Spleen (tissue), 13 donors: ENCODE measurements at places on chromosomes 12 and 14. TPM values are rescaled to one million over a fixed set of nuclear protein-coding genes. Genes with fewer than 3 reads are reported as not detected.

GRCh38 chr12:24823808-24824515, 124.9 kb downstream of the BCAT1 start:
- DNase-seq, result no peak

- no peak for DNase-seq
Observed at GRCh38 chr14:77111021-77111420, 13.0 kb downstream of the CIPC start.

DNA sequence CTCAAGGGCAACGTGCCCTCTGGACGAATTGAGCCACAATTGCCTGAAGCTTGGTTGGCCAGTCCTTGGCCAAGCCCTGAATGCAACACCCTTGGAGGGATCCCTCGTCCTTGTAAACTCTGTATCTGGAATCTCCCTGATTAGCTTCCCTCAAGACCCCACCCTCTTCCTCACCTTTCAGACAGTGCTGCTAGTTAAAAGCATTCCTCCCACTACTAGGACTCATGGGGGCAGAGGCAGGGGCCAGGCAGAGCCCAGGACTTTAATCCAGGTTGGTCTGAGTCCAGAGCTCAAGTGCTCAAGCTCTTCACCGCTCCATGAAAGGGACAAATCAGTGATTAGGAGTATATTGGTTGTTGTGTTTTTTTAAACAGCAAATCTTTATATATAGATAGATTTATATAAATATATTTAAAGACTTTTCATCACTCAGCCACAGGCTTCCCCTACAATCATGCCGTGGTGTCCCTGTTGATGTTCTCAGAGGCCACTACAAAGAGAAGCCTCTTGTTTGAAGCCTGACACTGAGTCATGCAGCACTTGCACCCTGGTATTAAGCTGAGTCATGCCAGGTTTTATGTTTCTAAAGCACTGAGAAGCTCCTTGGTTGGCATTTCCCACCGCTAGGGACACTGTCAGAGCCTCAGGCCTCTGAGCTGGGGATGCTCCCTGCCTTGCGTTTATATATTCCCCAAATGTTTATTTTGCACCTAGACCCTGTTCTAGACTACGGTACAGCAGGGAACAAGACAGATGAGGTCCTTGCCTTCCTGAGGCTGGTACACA, 53.8 kb upstream of the GSC start:
- no peak for DNase-seq

The HCAR2 gene
- polyA plus RNA-seq, result 1.8 TPM

DNA sequence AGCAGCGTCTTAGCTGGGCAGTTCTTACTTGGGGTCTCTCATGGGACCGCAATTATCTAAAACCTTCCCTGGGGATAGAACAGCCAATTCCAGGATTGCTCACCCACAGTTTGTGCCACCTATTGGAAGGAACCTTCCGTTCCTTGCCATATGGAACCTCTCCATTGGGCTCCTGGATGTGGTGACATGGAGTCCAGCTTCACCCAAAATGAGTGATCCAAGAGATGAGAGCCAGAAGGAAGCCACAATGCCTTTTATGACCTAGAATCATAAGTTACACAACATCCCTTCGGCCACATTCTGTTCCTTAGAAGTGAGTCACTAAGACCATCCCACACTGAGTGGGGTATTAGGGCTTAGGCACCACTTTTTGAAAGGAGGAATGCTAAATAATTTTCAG, 164.4 kb downstream of the FBXL14 start:
- DNase-seq, result no peak

DNA sequence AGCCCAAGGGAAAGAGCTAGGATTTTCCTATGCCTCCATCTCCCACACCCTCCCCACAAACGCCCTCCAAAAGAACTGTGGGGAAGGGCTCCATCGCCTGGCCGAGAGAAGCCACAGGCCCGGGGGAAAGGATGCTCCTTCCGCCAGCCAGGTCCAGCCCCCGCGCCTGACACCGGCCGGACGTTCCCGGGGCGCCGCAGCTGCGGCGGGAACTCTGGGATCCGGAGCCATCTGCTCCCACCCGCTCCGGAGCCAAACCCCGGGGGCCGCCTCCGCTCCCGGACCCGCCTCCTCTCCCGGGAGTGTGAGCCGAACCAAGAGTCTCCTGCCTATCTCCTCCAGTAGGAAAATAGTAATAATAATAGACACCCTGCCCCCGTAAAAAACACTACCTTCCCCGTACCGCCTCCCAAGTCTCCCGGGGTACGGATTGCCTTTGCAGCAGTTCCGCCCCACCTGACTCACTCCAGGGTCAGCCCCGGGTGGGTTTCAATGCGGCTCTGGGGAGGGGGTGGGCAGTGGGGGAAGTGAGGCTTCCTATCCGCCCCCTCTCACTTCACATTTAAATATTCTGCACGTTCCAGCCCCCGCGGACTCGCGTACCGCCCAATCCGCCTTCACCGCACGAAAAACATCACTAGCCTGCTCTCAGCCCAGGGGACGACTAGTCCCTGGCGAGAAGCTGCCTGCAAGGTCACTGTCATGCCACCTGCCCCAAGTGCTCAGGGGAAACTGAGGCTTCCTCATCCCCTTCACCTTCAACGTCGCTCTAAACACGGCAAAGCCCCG, 2.4 kb downstream of the AGAP2 start:
- peak; percentile 58 for DNase-seq

GRCh38 chr14:22519877-22520685, 68.9 kb downstream of the DAD1 start:
- no peak for DNase-seq

The VWF gene
- 38.6 TPM for polyA plus RNA-seq

GRCh38 chr12:31479516-31480210, 111.3 kb downstream of the DENND5B start:
- DNase-seq, result no peak

The KRT2 gene
- polyA plus RNA-seq, result 0.42 TPM

GRCh38 chr12:125330645-125331341, 265.6 kb downstream of the AACS start:
- DNase-seq, result peak; percentile 84

The CMA1 gene
- not detected for polyA plus RNA-seq

GRCh38 chr12:820336-820735, 68.0 kb downstream of the WNK1 start:
- no peak for DNase-seq

- DNase-seq, result no peak
Observed at GRCh38 chr14:90726656-90727055, 89.6 kb downstream of the TTC7B start.

The FAM181A gene
- not detected for polyA plus RNA-seq

- no peak for DNase-seq
Observed at GRCh38 chr12:3219233-3219632, 142.1 kb downstream of the TSPAN9 start.

- no peak for DNase-seq
Observed at GRCh38 chr12:101876322-101876860, 989 bp upstream of the DRAM1 start.

DNA sequence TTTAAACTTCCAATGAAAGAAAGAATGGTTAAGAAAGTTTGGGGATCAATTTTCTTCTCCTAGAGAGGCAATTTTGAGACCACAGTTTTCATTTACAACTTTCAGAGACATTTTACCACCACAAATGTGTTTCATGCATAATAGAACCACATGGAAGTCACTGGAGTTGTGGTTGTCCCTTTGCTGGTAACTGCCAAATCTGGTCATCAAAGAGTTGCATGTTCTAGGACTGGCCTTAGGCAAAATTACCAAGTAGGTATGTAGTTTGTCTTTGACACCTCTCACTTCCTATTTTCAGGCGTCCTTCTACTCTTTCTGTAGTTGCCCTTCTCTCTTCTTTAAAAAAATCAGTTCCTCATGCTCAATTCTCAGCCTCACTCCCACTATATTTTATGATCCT, 54.3 kb upstream of the TMX1 start:
- DNase-seq, result no peak

The RIN3 gene
- polyA plus RNA-seq, result 17.2 TPM

The COX8C gene
- not detected for polyA plus RNA-seq

GRCh38 chr12:25320123-25321006, 69.6 kb upstream of the KRAS start:
- no peak for DNase-seq

DNA sequence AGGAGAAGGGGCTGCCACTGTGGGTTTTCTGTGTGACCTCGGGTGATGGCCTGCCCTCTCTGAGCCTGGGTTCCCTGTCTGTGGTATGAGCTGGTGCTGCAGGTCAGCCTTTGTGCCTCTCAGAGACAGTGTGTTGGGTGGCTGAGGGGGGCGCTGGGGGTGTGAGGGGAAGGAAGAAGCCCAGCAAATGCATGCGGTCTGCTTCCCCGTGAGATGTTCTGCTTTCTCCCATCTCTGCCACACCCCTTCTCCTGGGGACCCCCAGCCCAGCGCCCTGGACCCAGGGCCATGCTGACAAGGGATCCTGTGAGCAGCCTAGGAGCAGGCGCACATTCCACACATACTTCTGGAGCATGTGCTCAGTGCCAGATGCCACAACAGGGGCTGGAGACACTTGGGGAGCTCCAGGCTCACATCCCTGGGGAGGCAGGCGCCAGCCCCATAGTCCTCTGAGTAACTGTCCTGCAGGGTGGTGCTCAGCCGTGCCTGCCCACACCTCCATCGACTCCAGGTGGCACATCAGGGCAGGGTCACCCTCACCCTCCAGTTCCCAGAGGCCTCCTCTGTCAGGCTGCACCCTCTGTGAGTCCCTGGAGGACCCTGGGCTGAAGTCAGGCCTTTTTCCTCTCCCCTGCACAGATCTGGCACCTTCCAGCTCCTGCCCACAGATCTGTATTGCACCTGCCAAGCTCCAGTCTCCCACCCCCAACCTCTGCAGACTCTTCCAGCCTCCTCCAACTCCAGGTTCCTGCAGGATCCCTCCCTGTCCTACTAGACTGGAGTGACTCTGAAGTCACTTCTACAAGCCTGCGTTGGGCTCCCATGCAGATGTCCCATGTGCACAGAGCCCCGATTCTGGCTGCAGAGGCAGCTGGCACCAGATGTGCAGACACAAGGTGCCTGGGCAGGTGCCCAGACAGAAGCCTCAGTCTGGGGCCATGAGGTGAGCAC, 205.6 kb downstream of the KIF26A start:
- no peak for DNase-seq

The SLC17A8 gene
- not detected for polyA plus RNA-seq

GRCh38 chr14:71355324-71356201, 448.3 kb downstream of the PCNX1 start:
- DNase-seq, result no peak

DNA sequence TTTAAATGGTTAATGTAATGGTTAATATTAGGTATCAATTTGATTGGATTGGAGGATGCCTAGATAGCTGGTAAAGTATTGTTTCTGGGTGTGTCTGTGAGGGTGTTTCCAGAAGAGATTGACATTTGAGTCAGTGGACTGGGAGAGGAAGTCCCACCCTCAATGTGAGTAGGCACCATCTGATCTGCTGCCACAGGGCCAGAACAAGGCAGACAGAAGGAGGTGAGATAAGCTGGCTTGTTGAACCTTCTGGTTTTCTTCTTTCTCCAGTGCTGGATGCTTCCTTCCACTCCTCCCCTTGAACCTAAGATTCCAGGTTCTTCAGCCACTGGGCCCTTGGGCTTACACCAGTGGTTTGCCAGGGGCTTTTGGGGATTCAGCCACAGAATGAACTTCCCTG, 756.5 kb upstream of the LRFN5 start:
- no peak for DNase-seq

DNA sequence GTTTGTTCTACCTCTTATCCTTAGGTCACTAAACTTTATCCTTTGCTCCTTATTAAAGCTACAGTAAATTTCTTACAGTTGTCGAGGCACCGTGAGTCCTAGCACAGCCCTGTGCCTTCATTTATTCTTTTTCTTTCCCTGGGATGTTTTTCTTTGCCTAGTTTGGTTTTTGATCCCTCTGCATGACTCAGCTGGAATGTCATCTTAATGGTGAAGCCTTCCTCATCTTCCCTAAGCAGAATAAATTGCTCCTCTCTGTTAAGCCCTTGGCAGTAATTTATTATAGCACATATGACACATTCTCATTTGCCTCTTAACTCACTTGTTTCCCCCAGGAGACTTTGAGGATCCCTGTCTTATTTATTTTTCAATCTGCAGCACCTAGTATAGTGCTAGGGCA, 16.6 kb downstream of the ACTR10 start:
- DNase-seq, result no peak

GRCh38 chr12:59396919-59397318, 198.9 kb upstream of the SLC16A7 start:
- no peak for DNase-seq

DNA sequence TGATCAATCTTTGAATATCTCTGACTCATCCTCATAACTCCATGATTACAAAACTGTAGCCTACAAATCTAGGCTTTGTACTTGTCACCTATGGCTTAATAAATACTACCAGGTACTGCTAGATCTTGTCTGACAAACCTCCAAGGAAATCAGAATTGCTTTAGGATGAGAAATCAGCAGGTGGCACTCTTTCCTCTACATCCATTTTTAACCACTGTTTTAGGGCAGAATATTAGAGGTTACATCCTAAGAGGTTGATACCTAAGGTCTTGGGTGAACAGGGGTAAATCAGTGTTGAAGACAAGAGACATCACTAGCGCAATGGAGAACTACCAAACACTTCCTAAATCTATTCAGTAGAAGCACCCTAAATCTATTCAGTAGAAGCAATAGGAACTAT, 63.1 kb upstream of the SOX5 start:
- no peak for DNase-seq

The HOXC12 gene
- polyA plus RNA-seq, result not detected

The NAV3 gene
- polyA plus RNA-seq, result 5.2 TPM

- DNase-seq, result no peak
Observed at GRCh38 chr12:127654383-127654985, 612.5 kb upstream of the TMEM132C start.

DNA sequence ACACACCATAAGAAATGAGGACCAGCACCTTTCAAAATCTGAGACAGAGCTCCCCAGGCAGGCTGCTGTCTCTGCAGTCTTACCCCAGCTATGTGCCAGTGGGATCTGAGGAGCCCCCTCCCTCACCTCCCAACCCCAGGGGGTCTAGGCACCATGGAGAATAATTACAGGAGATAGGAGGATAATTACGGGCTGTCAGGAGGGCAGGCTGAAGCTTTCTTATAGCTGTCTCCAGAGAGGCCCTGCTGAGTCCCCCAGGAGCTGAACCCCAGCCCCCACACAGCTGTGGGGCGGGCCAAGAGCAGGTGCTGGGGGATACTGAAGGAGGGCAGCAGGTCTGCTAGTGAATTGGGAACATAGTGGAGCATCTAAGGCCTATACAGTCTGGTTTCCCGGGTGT, 6.8 kb downstream of the CPNE6 start:
- DNase-seq, result no peak
